Fibroblast of villous mesenchyme (primary cell): ENCODE measurements at places on chromosomes 7 and 10.
A peak's percentile ranks its signal among the peaks of the same experiment; 100 is the strongest.

GRCh38 chr10:60892571-60892970 lies 51.4 kb downstream of the RHOBTB1 start:
- no peak for DNase-seq

GRCh38 chr7:916291-916941 lies 38.1 kb downstream of the ADAP1 start:
- DNase-seq = no peak

GRCh38 chr7:85286446-85286845 lies 99.6 kb upstream of the SEMA3D start:
- DNase-seq = peak; percentile 2

DNA sequence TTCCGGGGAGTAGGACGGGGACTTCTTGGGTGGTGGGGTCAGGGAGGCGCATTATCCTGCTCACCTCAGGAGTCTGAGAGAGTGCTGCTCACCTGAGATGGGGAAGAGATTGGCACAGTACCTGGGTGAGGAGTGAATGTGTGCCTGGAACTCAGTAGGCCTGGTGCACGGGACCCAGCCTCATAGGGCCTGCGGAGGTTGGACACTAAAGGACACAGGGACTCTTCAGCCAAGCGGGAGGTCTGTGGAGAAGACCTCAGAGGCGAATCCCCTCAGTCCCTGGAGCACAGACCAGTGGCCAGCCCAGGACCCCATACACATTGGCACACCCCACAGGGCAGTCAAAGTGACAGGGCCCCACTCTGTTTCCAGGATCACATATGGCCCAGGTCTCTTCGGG lies 73.2 kb downstream of the OAT start:
- no peak for DNase-seq

GRCh38 chr7:44727937-44728262 lies 20.7 kb upstream of the ZMIZ2 start:
- DNase-seq = no peak

- no peak for DNase-seq
Measured at GRCh38 chr10:47025540-47026300, 114.5 kb downstream of the PTPN20 start.

DNA sequence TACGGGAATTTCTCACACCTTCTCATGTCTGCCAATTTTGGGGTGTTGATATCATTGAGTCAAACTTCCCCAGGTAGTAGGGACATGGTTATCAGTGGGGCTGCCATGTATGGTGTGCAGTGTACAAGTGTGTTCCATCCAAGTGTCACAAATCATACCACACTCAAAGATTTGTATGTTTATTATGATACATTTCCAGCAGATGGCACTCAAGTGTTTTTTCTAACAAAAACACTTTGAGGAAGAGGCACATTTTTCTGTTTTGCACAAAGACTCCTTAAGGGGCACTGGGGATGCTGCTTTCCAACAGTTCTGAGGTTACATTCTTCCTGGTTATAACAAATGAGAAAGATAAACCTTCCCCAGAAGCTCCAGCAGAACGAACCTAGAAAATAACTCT lies 414.5 kb downstream of the REEP3 start:
- no peak for DNase-seq

DNA sequence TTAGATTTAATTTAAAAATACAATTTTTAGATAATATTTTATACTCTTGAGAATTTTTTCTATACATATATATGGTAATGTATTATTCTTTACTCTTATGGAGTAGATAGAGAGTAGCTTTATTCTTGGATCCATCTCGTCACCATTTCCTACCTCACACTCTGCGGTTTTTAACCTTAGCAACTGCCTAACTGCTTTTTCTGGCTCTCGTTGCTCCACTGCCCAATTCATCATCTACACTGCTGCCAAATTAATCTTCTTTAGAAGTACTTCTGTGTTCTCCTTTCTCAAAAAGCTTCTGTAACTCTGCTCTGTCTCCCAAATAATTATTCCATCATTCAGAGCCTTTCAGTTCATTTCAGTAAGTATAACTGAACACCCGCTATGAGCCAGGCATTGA lies 35.3 kb downstream of the CAPZA2 start:
- no peak for DNase-seq

- DNase-seq = no peak
Measured at GRCh38 chr7:138962561-138963270, 18.5 kb downstream of the KIAA1549 start.
